ENCODE measurements at places on chromosomes 6 and 20.

GRCh38 chr20:8049310-8049709 lies 29.7 kb upstream of the TMX4 start:
- peak; percentile 29 for DNase-seq

DNA sequence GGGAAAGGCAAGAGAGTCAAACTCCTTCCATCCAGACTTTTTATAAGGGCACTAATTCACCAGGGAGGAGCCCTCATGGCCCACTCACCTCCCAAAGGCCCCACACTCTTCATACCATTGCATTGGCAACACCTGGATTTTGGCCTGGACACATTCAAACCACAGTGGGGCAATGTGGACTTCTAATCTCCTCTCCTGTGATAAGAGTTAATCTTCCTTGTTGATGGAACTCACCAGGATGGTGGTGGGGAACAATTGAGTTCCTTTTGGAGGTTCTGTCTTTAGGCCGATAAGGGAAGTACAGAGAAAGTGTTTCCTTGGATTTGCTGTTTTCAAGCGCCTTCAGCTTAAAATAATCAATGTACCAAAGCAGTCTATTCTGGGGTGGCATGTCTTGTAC lies 268.7 kb downstream of the CD83 start:
- no peak for DNase-seq

GRCh38 chr6:155030148-155030720 lies 35.1 kb downstream of the TIAM2 start:
- no peak for DNase-seq

DNA sequence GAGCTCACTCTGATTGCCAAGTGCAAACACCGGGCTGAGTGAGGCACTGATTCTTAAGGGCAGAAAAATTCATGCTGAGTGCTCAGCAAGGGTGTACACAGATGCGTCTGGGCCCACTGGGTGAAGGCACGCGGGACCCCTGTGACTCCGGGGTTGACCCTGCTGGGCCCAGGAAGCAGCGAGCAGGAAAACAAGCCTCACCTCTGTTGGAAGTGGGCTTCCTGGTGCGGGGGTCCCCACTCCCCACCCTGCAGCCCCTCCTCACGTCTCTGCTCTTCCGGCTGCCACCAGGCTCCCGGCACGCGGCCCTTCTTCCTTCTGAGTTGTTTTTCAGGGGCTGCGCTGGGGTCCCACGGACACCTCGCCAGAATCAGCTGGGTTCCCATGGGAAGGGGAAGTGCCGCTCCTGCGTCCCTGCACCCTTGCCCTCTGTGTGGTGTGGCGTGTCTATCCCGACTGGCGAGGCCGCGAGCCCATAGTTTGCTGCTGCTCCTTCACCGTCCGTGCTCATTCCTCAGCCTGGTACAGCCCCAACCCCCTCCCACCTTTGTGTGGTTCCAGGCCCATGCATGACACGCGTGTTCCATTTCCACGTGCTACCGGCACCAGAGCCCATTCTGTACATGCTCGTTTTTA lies 80.6 kb upstream of the BHLHE23 start:
- no peak for DNase-seq

- no peak for DNase-seq
Measured at GRCh38 chr6:73024598-73024997, 200.7 kb downstream of the KHDC1L start.

DNA sequence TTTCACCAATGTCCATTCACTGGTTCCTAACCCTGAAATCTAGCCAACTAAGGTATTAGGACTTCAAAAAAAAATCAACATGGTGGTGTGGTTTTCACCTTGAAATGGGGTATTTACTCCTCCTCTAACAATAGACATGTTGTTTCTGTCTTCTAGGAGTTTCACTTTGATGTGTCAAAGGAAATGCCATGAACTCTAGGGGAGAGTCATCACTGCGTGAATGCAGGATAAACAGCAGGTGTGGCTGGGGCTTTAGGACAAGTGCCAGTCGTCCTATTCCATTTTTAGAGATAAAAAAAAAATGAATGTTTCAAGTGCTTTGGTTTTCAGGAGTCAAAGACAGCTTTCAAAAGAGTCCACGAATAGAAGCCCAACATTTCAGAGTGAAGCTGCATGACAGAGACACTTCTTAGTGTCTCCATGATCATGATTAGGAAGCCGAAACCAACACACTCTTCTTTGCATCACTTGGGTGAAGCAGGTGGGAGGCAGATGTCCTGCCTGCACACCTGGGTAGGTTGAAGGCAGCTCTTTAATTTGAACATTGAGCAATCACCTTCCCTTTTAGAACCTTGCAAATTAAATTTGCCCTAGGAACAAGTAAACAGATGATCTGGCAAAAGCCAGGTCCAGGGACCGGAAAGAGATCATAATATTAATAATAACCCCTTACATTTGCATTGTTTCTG lies 328.5 kb upstream of the PRDM1 start:
- no peak for DNase-seq

GRCh38 chr20:51528263-51529027 lies 14.1 kb downstream of the NFATC2 start:
- DNase-seq, result no peak

GRCh38 chr20:33627577-33628216 lies 34.4 kb upstream of the C20orf144 start:
- DNase-seq, result no peak

GRCh38 chr6:41638002-41638934 lies at the start of gene MDFI:
Gene MDFI (plus strand): TSS chr6:41638468. CDS start chr6:41638750, 282 bp downstream.
- DNase-seq, result no peak

GRCh38 chr6:98529364-98529763 lies 305.0 kb upstream of the POU3F2 start:
- DNase-seq, result no peak

- DNase-seq, result no peak
Measured at GRCh38 chr6:108078191-108078590, 3.6 kb upstream of the OSTM1 start.

DNA sequence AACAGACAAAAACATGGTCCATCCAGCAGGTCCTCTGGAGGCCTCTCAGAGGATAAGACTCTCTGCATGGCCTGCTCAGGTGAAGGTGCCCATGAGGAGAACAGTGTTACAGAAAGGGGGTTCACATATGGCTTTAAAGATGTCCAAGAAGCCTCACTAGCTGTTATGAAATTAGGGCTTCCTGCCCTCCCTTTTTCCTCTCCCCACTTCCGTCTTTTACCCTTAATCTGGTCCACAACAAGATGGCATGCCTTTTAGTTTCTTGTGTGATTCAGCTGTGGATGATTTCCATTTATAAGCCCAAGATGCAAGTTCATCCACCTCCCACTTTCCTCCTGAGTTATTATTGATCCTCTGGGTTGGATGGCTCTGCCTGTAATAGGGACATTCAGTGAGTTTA lies 14.0 kb downstream of the GCNT2 start:
- no peak for DNase-seq

DNA sequence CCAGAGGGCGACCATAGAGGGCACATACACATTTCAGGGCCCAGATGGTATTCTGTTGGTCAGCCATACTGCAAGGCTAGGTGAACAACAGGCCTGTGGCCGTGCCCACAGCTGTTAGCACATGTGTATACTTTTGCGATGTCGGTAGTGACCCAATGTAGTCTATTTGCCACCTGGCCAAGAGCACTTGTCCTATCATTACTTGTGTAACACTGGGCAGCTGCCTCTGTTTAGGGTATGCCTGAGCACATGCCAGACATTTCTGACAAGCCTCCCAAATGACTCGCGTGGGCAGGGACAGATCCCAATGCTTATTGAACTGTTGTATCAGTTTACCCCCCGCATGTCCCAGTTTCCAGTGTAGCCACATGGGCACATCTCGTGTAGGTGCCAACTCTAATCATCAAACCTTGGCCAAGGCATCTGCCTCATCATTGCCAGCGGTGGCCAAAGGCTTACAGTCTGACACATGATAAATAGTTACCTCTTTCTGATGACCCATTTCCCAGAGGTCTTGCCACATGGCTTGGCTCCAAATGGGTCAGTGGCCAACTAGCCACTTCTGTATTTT lies 74.4 kb upstream of the FBXL4 start:
- no peak for DNase-seq

GRCh38 chr6:10316373-10316721 lies 98.5 kb downstream of the TFAP2A start:
- DNase-seq, result peak; percentile 98

DNA sequence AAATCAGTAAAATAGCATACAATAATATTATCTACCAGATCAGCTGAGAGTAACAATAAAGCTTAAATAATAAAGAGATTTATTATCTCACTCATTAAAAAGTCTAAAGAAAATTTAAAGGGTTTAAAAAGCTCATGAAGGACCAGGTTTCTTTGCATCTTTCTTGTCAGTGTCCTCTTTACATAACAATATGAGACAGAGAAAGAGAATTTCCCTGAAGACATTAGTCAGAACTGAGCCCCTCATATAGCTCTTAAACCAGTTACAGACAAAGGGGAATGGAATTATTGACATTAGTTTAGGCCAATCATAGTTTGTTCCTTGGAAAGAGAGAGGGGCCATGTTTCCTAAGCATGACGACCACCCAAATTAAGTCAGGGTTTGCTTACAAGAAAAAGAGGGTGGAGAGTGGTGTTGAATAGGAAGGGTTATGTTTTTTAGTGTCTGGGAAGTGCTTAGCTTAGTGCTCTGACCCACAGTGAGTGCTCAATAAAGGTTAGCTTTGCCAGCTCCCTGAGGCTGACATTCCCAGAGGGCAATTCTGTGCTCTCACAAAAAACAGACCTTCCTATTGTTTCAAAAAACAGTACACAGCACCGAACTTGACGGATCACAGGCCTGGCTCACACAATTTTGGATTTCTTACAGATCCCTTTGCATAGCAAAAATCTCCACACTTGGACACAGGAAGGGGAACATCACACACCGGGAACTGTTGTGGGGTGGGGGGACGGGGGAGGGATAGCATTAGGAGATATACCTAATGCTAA lies 3.6 kb upstream of the PLCB1 start:
- DNase-seq, result no peak

DNA sequence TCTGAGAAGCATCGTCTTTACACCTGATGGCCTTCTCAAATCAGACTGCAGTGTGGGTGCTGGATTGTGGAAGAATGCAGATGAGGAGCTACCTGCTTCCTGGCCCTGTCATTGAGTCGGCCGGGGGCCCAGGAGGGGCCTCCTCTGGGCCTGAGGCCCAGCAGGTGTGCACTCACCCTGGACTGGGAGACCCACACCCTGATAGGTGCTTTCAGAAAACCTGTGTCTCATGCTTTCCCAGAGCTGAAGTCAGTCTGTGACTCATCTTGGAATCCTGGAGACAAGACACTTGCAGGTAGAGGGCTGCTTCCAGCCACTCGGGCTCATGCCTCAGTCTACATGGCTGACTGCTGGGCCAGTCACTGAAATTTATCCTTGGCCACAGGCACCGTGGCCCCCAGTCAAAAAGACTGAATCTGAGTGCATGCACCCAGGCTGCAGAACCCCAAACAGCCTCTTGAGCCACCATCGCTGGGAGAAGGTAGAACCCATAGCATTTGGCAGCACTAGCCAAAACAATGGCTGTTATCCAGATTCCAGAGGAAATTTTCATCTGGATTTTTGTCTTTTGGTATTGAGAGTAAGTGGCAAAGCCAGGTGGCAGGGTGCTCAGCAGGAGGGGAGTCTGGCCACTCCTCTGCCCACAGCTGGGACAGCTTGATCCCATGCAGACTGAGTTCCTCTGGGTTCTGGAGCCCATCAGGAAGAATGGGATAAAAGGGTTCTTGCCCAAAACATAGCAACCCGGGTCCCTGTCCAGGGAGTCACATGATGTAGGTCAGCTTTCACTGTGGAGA lies 182.0 kb upstream of the CST7 start:
- no peak for DNase-seq

- DNase-seq, result no peak
Measured at GRCh38 chr20:47843886-47844567, 58.7 kb upstream of the SULF2 start.

- DNase-seq, result peak; percentile 12
Measured at GRCh38 chr6:129195643-129196042, 312.7 kb downstream of the LAMA2 start.

DNA sequence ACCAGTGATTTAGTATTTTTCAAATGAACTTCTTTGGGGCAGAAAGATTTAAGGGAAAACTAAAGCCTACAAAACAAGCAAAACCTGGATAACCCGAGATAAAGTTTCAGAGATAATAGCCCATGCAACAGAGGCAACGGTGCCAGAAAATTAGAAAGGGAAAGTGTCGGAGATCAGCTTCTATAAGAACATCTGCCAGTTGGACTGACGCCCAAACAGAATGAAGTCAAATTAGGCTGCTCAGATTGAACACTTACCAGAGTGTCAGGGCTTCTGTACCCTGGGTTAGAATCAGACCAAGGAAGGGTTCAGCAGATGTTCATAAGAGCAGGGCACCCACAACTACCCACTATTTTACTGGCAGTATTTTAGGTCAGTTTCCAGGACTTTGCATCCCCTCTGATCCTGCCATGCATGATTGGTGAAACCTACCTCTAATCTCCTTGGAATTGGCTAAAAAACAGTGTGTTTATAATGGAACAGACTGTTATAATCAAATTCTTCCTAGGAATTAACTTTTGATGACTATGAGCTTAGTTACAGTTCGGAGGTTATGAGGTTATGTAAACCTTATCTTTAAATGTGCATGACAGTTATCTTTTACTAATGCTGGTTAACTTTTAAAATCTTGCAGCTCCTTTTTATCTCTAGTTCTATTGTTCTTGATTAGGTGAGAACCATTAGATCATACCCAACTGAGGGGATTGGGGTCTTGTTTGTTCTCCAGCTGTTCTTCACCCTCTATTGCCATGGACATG lies 13.1 kb downstream of the BMP2 start:
- no peak for DNase-seq

- no peak for DNase-seq
Measured at GRCh38 chr6:167462514-167463312, 137.8 kb downstream of the TTLL2 start.

- peak; percentile 59 for DNase-seq
Measured at GRCh38 chr6:35602133-35602946, 86.4 kb downstream of the FKBP5 start.

DNA sequence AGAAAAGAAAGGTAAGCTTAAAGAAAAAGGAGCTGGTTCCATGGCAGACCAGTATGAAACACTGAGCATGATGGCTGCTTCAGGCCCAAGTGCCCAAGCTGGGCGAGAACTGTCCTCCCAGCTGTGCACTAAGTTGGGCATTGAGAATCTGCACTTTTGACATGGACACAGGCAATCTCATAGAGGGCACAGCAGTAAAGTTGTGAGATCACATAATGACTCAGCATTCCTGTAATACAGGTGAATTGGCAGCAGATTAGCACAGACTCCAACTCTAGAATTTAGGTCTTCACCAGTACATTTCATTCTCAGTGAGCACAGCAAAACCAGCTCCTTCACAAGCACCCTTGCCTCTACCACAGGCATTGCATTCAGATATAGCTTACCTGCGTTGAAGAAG lies 343.4 kb downstream of the PKHD1 start:
- DNase-seq, result no peak
